ENCODE measurements at places on chromosomes 7 and 10. TPM values are rescaled to one million over a fixed set of nuclear protein-coding genes. Genes with fewer than 3 reads are reported as not detected.

CNPY1 gene
- not detected for polyA plus RNA-seq

DNA sequence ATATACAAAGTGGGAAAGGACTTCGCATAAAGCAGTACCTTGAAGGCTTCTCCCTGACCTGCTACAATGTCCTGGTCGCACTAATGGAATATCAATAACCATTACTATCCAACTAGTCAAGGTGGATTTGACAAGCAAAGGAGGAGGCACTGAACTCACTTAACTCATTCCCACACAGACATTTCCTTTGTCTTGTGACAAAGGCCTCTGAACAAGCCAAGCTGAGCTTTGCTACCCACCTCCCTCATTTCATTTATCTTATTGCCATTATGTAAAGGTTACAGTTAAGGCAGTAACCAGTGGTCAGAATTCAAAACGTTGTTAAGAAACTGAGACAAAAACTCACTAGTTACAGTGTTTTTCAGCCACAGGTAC is 7.3 kb downstream of the ELMO1 start:
- DNase-seq, result no peak

DNA sequence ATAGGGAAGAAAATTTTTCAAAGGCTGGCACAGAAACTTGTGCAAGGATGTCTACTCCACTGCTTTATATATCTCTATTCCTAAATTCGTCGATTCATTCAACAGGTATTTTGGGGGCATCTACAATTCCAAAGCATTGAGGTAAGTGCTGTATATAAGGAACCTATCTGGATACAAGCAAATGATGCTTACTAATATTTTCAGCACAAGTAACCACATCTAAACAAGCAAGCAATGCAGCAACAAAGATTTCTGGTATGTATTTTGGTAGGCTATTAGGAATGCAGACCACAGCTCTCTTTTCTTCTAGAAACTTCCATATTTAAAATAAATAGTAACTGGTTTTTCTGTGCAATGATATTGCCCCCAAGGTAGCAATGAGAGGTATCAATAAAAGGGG is 183.9 kb downstream of the SGMS1 start:
- DNase-seq, result no peak

DNA sequence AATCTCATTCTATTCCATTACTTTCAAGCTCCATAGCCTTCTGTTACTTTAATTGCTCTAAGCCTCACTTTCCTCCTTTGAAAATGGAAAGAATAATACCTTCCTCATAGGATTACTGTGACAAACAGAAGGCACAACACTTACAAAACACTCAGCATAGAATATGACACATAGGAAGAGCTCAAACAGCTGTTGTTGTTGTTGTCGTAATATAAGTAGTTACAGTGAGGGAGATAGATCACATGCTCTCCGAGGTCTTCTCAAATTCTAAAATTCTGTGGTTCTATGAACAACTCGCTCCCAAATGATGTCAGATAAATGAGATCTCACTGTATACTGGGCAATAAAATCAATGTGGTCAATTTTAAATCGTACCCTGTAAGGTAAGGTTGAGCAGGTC is 1049.3 kb upstream of the C7orf33 start:
- DNase-seq, result no peak

GRCh38 chr7:158274404-158274811 is 313.2 kb downstream of the PTPRN2 start:
- DNase-seq, result no peak

DNA sequence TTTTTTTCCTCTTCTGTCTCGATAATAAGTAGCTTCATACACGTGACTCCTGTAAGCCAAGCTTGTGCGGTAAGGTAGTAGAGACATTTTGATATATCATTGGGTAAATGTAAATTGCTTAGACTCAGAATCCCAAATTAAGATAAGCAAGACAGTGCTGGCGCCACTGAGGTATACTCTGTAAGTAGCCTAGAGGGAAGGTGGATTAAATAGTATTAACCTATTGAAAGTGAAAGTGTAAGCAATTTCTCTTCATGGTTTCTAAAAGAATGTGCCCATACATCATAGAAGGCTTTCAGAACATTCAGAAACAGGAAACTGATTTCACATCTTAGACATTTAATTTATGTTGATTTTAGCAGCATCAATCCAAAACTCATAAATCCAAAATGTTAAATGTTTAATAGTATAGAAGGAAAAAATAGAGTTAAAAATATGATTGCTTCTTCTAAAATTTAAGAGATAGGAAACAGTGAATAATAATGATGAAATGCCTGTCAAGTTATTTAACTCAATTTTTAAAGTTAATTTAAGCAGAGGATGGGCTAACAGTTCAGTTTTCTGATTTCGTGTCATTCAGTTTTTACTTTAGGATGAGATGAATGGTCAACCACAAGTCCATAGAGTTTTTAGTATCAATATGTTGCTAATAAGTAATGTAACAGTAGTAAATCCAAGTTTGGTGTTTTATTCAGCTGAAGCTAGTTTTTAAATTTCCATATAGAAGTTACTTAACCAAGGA is 36.8 kb downstream of the LRRC72 start:
- no peak for DNase-seq

DNA sequence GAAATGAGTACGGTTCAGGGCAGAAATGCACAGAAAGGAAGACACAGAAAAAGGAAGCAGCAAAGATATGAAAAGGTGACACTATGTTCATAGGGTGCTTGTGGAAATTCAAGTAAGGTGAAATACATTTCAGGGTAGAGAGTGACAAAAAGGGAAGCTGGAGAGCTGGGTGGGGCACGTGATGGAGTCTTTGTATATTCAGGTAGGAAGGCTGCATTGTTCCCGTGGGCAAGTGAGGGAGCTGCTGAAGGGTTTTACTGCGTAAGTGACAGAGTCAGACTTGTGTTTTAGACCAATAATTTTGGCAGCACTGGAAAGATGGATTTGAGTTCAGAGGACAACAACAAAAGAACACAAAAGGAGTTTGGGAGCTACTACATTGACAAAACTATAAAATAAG is 35.3 kb upstream of the ANK3 start:
- no peak for DNase-seq

GRCh38 chr10:69316313-69317059 is 38.2 kb downstream of the HK1 start:
- no peak for DNase-seq

- DNase-seq, result no peak
These were observed 26.3 kb downstream of the PODXL start for GRCh38 chr7:131530137-131530536.

DNA sequence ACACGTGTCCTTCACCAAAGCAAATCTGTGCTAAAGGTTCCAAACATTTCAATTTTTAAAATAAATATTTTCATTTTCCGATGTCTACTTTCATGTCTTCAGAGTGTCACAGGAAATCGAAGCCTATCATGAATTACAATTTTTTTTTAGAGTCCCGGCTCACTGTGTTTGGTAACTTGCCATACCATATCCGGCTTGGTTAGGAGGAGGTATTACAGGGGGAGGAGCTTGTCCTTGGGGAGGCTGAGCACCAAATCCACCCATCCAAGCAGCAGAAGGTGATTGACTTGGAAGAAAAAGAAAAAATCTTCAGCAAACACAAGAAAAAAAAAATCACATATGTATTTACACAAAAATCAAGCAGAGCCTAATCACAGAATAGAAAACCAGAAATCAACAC is 21.3 kb downstream of the TIAL1 start:
- DNase-seq, result no peak

Measured in renal cortex interstitium (tissue), 15 donors.